ENCODE measurements at places on chromosomes 6 and 20.

GRCh38 chr6:45563041-45563440, 185.3 kb upstream of the SUPT3H start:
- no peak for DNase-seq

DNA sequence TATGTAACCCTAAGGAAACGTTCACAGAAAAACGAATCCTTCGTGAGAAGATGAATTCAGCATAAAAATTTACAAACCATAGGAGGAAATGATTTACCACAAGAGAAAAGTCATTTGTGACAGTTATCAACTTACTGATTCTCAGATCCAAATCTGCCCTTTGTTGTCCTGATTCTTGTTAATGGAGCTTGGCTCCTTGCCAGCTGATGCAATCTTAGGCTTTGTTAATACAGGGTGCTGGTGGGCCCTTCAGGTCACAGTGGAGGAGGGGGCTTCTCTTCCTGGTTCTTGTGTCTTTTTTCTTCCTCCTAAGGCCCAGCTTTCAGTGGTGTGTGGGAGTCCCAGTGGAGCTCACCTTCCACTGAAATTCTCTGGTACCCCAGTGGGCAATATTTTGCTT, 108.4 kb upstream of the MAP3K7 start:
- no peak for DNase-seq

DNA sequence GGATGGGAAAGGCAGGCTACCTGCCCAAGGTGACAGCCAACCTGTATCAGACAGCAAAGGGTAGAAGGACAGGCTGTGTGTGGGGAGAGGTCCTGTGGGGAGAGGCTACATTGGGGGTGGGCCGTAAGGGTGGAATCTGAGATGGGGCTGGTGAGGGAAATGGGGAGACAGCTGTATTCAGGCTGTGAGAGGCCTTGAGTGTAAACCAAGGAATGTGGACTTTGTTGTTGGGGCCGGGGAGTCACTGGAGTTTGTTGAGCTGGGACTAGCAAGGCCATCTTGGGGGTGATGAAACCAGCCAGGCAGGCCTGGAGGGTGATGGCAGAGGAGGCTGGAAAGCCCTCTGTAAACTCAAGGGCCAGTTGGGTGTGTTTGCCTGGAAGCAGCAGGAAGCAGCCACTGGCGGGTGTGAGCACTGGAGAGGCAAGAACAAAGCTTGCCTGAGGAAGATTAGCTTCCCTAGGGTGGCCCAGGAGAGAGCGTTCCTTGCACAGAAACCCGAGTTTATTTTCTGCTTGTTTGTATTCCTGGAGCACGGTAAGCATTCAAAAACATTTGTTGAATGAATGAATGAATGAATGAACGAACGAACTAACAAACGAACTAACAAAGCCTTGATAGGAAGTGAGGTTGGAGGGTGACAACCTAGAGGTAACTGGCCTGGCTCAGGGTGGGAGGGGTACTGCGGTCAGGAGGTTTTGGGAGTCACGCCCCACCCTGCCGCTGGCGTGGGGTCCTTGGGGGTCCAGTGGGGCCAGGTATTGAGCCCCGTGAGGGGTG, 18.9 kb downstream of the TTBK1 start:
- DNase-seq = no peak

GRCh38 chr6:134908906-134909516, 40.9 kb downstream of the ALDH8A1 start:
- no peak for DNase-seq

DNA sequence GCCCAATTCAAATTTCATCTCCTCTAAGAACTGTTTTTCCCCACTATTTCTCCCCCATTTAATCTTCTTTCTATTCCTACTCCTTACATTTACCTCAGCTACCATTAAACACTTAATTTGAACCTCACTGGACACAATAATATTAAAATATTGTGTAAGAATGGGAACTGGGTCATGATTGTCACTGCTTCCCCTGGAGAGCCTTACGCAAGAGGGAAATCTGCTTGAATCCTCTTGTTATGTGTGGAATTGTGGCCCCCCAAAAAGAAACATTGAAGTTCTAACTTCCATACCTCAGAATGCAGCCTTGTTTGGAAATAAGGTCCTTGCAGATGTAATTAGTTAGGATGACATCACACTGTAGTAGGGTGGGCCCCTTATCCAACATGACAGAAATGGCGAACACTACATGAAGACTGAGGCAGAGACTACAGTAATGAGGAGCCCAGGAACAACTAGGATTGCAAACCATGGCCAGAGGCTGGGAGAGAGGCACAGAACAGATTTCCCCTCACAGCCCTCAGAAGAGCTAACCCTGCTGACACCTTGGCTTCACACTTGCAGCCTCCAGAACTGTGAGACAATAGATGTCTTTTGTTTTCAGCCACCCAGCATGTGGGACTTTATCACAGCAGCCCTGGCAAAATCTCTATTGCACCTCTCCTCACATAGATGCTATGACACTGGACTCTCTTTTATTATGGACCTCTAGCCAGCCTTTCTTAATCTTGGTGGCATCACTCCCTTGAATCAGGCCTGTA, 29.9 kb downstream of the HIVEP2 start:
- peak; percentile 18 for DNase-seq

- no peak for DNase-seq
Observed at GRCh38 chr6:165894171-165894825, 231.3 kb upstream of the PDE10A start.

GRCh38 chr6:138420356-138420755, 16.3 kb downstream of the HEBP2 start:
- DNase-seq = no peak

- DNase-seq = no peak
Observed at GRCh38 chr6:148967011-148967520, 220.2 kb downstream of the UST start.

DNA sequence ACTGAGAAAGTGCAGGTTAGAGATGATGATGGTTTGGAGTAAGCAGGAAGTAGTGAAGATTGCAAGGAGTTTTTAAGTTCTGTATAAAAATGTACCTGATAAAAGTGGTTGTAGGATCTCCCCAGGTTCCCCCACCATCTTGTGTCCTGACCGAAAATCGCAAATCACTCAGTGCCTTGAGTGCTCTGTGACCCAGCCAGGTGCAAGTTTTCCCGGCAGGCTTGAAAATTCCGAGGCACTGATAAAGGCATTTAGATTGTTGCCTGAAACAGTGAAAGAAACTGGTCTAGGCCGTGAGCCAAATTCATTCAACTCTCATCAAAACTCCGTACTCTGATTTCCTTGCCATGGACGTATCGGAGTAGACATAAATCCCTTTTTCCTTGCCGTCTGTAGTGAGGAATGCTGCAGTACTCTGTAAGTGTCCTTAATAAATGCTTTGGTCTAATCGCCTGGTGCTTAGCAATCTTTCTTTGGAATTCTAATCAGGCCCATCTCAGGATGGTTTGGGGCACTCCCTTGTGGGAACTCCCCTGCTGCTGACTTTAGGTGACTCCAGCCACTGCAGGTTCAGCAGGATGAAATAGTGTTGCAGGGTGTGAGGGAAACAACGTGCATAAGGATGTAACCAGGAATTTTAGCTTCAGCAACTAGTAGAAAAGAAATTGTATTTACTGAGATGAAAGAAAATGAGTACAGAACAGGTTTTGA, 1199.8 kb upstream of the MAP3K7 start:
- DNase-seq = no peak

DNA sequence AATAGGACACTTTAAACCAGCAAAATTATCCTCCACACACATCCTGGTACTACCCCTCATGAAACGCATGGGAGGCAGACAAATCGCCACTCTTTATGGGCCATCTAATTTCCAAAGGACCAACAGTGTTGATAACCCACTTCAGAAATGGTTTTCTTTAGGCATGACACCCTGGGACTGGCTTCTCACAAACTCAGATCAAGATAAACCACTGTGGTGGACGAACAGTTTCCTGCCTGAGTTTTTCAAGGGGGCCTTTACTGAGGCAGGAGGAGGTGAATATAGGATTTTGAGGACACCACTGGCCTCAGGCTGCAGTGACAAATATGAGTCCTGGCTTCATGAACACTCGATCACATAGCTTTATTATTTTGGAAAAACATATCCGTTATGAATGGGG, 26.0 kb downstream of the TRAM2 start:
- no peak for DNase-seq

DNA sequence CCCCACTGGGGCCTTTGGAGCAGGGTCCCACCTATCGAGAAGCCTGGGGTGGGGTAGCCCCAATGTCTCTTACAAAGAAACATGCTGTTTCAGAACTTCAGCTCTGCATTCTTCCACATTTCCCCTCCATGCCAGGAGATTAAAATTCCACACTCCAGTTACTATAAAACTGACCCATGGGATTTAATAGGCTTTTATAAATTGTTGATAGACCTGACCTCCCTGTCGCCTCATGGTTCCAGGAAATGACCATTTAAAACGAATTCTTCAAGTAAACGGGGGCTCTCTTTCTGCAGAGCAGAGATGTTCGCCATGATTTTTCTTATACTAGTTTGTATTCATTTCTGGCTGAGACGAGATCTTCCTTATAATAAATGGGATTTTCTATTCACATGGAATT, 19.3 kb downstream of the RIN2 start:
- no peak for DNase-seq

DNA sequence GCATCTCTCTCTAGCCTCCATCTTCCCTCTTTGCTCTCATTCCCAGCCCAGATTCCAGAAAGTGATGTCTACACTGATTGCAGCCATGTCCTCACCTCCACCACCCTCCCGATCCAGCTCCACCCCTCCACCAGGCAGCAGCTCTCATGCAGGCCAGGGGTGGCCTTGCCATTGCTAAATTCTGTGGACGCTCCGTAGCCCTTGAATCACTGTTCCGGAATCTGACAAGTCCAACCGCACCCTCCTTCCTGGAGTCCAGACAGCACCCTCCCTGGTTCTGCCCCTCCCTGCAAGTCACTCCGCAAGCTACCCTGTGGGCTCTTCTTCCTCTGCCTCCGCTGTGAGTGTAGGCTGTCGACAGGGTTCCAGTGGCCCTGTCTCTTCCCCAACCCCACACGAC, 26.2 kb downstream of the TNXB start:
- DNase-seq = no peak

All from CD8-positive, alpha-beta memory T cell (primary cell).